ENCODE measurements at places on chromosomes 3 and 15.

- no peak for DNase-seq
Observed at GRCh38 chr15:65275104-65275727, 11.5 kb downstream of the PARP16 start.

DNA sequence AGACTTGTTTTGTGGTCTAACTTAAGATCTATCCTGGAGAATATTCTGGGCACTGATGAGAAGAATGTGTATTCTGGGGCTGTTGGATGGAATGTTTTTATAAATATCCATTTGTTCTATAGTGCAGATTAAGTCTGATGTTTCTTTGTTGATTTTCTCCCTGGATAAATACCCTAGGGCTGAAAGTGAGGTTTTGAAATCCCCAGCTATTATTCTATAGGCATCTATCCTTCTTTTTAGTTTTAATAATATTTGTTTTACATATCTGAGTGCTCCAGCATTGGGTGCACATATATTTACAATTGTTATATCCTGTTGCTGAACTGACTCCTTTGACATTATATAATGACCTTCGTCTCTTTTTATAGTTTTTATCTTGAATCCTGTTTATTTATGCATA is 42.9 kb downstream of the GALK2 start:
- DNase-seq: no peak

DNA sequence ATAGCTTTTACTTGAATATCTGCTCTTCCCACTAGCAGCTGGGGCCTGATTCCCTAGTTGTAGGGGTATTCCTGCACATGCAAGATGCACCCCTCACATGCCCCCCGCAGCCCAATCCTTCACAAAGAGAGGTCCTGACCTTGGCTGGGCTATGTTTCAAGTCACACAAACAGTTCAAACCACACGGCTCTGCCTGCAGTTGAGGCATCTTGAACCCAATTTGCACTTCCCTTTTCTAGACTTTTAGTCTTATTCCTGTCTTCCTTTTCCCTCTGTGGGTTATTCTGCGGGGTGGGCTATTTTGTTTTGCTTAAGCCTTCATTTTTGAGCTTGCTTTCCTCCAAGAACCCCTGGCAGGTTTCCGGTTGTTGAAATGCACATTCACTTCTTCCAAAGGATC is 13.3 kb upstream of the CCR1 start:
- DNase-seq: no peak

DNA sequence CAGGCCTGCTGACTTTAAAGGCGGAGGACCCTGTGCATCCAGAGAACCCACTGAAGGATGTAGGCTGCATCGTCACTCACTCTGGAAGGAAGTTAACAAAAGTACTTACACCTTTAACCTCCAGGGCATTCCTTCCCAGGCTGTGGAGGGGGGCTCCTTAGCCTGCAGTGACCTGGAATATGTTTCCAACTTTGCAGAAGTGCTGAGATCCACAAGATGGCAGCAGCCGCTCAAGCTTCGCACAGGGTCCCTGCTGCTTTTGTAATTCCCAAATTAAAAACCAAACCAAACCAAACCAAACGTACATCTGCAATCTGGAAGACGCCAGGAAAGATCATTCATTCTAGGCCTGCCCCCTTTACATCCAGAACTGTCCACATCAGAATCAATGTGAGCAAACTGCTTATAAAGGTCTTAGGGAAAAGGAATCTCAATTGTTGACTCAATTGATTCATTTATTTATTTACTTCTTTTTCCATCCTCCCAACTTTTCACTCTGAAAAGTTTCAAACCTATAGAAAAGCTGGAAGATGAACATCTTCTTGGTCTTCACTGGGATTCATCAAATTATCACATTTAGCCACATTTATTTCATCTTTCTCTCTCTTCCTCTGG is 70.5 kb upstream of the KLHL25 start:
- DNase-seq: no peak

DNA sequence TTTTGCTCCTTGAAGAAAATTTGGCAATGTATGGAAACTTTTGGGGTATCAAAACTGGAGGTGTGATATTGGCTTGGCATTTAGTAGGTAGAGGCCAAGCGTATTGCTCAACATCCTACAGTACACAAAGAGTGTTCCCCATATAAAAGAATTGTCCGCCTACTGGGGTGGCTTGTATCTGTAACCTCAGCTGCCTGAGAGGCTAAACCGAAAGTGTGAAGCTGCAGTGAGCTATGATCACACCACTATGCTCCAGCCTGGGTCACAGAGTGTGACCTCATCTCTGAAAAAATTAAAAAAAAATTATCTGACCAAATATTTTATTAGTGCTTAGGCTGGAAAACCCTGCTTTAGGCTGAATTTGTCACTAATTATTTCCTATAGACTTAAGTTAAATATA is 483.9 kb downstream of the PYDC2 start:
- no peak for DNase-seq

DNA sequence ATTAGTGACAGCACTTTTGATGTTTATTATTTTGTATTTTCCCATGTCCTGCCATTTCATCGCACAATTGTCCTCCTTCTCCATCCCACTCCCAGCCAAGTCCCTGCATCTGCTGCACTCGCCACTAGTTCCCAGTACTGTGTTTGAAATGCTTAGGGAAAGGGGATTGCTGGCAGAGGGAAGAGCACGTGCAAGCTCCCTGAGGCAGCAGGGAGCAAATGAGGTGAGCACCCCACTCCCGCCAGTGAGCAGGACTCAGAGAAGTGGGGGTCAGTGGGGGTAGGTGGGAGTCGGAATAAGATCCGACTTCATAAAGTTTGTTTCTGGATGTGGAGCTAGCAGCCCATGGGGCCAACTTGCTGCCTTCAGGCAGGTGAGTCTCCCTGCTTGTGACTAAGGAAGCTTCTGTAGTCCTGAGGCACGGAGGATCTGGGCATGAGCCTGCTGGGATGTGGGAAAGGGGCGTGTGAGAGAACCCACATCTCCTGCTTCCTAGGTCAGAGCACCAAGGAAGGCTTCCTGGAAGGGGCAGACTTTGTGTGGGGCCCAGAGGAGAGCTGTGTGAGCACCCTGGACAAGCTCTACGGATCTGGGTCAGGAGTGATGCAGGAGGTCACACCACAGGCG is 99.7 kb upstream of the TLE3 start:
- DNase-seq: no peak

DNA sequence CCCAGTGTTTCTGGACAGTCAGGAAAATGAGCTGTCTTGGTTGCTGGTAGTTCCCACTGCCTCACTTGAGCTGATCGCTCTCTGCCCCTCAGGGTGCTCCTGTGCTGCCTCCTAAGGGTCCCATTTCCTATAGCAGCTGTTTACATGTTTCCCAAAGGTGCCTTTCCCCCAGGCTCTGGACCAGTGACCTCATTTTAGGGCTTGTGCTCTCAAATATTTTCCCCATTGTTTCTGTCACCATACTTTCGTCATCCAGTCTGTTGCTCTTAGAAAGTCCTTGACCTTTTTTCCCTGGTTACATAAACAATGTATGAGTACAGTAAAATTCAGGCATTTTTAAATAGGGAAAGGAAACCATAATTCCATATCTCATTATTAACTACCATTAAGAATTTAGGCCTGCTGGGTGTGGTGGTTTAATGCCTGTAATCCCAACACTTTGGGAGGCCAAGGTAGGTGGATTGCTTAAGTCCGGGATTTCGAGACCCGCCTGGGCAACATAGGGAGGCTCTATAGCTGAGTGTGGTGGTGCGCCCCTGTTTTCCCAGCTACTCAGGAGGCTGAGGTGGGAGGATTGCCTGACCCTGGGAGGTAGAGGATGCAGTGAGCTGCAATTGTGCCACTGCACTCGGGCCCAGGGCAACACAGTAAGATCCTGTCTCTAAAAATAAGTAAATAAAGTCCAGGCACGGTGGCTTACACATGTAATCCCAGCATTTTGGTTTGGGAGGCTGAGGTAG is 11.7 kb downstream of the RAD54L2 start:
- DNase-seq: no peak

DNA sequence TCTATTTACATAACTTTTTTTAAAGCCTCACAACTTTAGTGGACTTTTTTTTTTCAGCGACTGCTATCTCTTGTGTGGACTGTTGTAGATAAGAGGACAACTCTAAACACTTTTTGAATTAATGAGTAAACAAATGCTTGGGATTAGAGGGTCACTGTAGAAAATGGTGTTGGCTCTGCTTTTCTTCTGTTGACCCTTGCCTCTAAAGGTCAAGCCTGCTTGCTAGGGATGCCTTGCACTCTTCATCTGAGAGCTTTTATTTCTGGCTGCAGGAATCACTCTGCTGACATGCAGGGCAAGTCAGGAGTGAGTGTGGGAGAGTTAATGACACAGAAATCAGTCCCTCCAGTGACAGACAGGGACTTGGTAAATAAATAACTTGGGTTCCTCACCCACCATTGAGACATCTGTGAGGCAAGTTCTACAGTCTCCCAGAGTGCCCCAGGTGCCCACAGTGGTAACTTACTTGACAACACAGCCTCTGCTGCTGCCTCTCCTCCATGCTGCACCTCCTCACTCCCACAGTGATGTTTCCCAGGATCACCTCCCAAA is 390.1 kb downstream of the IL20RB start:
- no peak for DNase-seq

DNA sequence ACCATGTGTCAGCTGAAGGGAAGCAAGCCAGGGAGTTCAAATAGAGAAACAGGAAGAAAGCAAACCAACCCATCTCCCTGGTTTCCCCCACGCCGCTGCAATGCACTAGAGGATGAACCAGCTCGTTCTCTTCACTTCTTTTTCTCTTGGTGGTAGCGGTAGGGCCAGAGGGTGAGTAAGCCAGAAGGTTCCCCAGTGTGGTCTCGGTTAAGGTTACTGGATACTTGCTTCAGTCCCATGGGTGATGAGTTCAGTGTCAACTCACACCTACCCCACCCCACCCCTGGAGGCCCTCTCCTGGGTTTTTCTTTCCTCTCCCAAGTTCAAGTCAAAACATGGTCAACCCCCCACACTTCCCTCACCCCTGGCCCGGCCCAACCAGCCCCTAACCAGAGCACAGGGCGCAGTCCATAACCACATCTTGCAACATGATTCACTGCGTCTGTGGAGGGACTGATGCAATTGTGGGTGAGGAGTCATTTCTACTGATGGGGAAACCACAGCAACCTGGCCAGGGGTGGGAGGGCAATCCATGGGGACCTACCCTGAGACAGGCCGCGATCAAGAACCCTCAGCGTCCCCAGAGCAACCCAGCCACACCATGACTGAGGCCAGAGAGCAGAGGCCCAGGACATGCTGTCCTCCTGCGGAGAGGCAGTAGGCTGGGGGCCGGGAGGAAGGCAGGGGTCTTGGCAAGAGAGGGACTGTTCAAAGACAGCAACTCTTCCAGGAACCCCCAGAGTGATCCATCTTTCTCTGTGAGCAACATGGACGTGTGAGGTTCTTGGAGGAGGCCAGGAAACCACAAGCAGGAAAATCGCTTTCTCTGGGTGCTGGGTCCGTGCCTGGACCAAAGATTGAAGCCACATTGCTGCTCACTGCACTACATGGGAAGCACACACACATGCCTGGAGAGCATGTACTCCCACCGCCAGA is 276.6 kb downstream of the UACA start:
- DNase-seq: no peak

- DNase-seq: no peak
Observed at GRCh38 chr15:83498801-83499200, 51.7 kb downstream of the SH3GL3 start.

GRCh38 chr3:13477943-13478342 is 2.2 kb upstream of the HDAC11 start:
- no peak for DNase-seq

GRCh38 chr3:160394009-160394392 is 5.0 kb downstream of the IFT80 start:
- DNase-seq: no peak

- no peak for DNase-seq
Observed at GRCh38 chr3:127822041-127822681, at the start of gene MGLL. Gene MGLL, minus strand, starts transcription at chr3:127822515. Its CDS starts 197 bp downstream, at chr3:127822318.

DNA sequence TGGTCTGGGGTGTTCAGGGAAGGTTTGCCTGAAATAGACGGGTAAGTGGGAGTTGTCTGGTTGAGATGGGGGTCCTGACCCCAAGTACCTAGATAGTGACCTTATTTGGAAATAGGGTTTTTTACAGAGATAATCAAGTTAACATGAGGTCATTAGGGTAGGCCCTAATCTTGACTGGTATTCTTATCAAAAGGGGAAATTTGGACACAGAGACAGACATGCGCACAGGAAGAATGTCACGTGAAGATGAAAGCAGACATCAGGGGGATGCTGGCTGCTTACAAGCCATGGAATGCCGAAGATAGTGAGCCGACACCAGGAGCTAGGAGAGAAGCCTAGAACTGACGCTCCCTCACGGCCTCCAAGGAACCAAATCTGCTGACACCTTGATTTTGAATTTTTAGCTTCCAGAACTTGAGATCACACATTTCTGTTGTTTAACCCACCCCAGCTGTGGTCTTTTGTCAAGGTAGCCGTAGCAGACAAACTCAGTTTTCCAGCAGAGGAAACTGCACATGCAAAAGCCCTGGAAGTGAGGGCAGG is 17.1 kb downstream of the BHLHE40 start:
- no peak for DNase-seq

GRCh38 chr3:160616716-160617115 is 51.3 kb upstream of the KPNA4 start:
- DNase-seq: no peak

DNA sequence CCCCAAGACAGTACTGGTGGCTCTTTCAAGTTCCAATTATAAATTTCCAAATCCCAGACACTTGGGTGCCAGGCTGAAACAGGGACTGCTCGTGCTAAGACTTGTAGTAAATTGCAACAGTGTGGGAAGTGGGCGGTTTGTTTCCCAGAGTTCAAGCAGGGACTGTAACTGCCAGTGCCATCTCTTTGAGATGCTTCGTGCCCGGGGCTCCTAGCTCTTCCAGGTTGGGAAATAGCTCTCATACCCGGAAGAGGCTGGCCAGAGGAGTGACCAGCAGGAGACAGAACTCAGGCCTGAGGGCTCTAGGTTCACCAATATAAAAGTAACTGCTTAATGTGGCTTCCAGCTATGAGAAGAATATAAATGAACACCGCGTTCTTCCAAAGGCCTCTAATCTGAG is 54.0 kb upstream of the NEO1 start:
- no peak for DNase-seq

GRCh38 chr3:141486496-141486745 is 406 bp upstream of the RASA2 start:
- DNase-seq: no peak
